Stimulated activated naive B cell treated with anti-CD40 and anti-IgM and Interleukin-4, amounts not matched to agents 10 μg/mL and 1 μg/mL and 100 μg/mL, for 72 hours (primary cell): ENCODE measurements at places on chromosomes 5 and 9.

DNA sequence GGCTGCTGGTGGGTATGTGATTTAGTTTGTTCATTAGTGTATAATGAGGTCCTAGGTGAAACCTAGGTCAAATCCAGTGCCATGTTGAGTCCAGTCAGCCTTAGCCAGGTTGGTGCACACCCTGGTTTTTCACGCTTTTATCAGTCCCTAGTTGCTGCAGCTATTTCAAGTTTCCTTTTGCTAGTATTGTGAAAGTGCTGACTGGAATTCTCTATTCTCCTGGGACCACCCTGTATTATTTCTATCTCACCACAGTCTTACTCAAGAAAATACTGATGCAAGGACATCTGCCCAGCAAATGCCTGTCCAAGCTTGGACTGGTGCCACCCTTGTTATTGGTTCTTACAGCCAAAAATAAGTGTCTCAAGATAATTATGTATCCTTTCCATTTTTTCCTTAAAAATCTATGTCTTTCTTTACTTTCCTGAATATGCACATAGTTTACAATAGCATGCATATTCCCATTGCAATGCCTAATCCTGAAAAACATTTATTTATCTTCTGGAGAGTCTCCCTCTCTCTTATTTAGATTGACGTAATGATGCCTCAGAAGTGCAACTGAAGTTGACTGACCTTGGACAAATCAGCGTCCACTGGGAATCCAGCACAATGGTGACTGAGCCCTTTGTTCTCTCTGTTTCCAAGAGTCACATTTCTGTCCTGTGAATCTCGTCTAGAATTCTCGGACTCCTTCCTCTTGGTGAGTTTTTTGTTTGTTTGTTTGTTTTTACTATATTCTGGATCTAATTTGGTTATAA, 1075.0 kb downstream of the CDH9 start:
- no peaks in the 10 kb centered on the region for H3K36me3 ChIP-seq
- DNase-seq, result no peak
- H3K27ac ChIP-seq, result no peak overlapping the region
- no peak overlapping the region for H3K4me3 ChIP-seq

- H3K36me3 ChIP-seq, result peaks cover 20% of the 10 kb centered on the region
- no peak overlapping the region for H3K27ac ChIP-seq
- no peak for DNase-seq
- H3K4me3 ChIP-seq, result no peak overlapping the region
Observed at GRCh38 chr5:179749857-179750508, 17.4 kb downstream of the MAML1 start.

DNA sequence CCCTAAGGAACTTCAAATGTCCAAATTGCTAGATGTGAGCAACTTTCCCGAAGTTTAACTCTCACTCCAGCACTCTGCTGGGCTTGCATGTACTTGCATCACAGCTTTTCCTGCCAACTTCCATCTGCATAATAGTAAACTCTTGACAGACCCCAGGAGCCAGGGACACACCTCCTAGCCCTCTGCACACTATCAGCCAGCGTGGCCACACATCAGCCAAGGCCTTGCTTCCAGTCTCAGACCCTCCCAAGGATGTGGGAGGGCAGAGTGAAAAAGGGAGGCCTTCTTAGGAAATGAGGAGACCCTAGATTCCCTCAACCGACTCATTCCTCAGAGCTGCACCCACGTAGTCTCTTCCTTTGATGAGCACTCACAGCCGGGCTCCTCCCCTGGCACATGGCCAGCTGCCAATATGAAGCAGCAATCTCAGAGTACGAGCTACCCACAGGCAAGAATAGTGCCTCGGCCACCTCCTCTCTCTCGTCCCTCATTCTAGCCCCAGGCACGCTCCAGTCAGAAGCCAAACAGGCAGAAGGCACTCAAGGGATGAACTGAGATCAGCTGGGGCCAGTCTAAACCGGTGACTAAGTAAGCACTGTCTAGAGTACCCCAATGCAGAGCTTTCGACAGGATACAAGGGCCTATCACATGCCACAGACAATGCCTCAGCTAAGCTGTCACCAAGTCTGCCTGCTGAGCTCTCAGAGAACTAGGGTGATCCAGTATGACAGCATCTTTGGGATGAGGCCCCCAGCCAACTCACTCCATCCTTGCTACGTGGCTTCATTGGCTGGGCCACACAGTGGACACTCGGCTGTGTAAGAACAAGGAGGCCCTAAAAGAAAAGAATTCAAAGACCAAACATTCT, 2.3 kb downstream of the P4HA2 start:
- no peak overlapping the region for H3K4me3 ChIP-seq
- H3K36me3 ChIP-seq, result no peaks in the 10 kb centered on the region
- peaks cover 47% of the 10 kb centered on the region for H3K4me1 ChIP-seq
- no peak overlapping the region for H3K27ac ChIP-seq

DNA sequence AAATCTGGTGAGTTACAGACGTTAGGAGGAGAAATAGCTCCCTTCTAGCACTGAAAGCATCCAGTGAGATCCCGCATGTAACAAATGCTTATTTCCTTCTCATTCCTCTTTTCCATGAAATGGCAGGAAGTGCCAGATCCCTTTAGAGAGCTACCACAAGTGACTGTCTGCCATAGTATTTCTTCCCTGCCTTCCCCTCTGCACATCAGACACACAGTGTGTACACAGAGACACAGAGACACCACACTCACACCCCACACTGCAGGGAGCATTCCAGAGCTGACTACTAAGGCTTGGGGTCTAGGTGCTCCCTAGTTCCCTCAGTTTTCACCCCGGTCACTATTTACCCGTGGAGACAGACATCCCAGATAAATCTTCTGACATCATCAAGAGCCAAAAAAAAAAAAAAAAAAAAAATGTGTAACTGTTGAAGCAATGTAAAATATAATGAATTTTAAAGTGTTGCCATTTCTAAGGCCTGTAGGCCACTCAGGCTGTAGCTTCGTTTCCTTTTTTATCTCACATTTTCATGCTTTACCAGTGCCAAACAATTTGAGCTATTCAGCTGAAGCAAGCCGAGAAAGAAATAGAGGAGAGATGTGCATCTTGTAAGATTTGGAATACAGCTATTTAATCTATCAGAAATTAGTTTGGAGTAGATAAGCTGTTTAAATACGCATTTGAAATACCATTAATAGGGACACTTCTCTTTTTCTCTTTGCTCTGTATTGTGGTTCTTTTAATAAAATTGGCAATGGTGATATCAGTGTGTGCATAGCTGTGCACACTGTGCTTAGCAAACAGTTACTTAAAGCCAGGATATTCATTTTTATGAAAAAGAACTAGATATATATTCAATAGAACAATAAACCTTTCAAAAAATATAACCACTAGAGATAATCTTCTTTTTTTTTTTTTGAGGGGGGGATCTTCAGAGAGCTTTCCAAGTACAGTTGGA, 405.5 kb downstream of the PDE4D start:
- peaks cover 14% of the 10 kb centered on the region for H3K4me1 ChIP-seq
- no peak for DNase-seq
- H3K36me3 ChIP-seq, result no peaks in the 10 kb centered on the region
- no peaks in the 10 kb centered on the region for H3K27me3 ChIP-seq

GRCh38 chr9:114388764-114389375, 1.1 kb upstream of the AKNA start:
- peaks cover 71% of the 10 kb centered on the region for H3K36me3 ChIP-seq
- H3K27me3 ChIP-seq, result no peaks in the 10 kb centered on the region
- no peak for DNase-seq

- peaks cover 45% of the 10 kb centered on the region for H3K36me3 ChIP-seq
- H3K27ac ChIP-seq, result no peak overlapping the region
- H3K4me3 ChIP-seq, result no peak overlapping the region
- H3K4me1 ChIP-seq, result peaks cover 4% of the 10 kb centered on the region
- no peaks in the 10 kb centered on the region for H3K27me3 ChIP-seq
Observed at GRCh38 chr5:138946831-138947560, 71.9 kb upstream of the LRRTM2 start.

DNA sequence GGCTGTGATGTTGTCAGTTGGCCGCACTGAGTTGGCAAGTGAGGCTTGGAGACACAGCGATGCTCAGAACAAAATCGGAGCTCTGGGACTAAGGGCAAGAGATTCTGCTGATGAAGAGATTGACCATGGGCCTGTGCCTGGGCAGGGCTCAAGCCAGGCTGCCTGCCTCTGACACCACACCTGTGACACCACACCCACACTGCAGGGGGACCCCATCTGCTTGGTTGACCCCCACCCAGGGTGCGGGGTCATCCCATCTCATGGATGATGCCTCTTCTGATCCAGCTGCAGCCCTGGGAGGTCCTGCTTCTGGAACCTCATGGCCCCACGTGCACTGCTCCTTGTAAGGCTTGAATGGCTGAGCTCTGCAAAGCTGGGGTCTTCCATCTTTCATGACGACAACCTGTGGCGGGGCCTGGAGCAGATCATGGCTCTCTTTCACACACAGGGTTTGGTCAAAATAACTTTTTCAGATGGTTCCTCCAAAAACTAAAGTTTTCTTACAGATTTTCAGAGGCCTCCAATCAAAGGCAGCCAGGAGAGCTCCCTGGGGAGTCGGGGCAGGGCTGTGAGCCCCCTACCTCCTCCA, 185.2 kb downstream of the GADD45G start:
- H3K36me3 ChIP-seq, result no peaks in the 10 kb centered on the region
- no peak overlapping the region for H3K4me3 ChIP-seq
- peaks cover 7% of the 10 kb centered on the region for H3K4me1 ChIP-seq
- no peak for DNase-seq
- H3K27me3 ChIP-seq, result no peaks in the 10 kb centered on the region

DNA sequence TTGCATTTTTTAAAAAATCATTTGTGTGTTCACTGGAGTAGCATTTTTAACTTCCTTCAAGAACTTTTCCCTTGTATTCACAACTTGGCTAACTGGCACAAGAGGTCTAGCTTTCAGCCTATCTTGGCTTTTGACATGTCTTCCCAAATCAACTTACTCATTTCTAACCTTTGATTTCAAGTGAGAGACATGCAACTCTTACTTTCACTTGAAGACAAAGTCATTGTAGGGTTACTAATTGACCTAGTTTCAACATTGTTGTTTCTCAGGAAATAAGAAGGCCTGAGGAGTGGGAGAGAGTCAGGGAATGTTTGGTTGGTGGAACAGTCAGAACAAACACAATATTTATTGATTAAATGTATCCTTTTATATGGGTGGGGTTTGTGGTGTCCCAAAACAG, 95.0 kb upstream of the C9orf72 start:
- no peaks in the 10 kb centered on the region for H3K27me3 ChIP-seq
- no peak overlapping the region for H3K4me3 ChIP-seq
- no peak overlapping the region for H3K27ac ChIP-seq
- no peaks in the 10 kb centered on the region for H3K4me1 ChIP-seq
- no peaks in the 10 kb centered on the region for H3K36me3 ChIP-seq
- DNase-seq, result no peak

DNA sequence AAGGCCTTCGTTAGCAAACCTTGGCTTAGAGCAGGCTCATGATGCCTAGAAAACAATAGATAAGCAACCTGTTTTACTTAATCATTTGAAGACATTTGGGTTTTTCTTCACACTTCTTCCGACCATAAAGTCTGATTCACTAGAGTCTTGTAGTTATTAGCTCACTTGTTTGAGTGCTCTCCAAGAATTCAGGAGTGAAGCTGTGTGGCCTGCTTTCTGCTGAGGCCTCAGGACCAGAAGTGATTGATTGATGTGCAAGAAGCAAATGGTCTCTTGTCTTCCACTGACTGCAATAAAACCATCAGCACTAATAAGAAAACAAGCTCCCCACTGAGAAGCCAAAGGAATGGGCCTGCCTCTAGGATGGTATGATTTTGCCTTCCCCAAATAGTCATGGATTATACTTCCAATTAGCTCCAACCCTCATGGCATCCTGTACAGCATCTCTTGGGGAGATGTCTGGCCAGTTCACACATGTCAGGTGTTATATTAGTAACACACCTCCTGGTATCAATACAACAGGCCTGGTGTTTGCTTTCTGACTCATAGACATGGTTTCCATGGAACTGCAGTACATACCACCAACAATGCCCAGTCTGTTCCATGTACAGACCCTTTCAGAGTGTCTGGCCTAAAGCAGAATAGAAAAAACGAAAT, 317.6 kb downstream of the CWC27 start:
- no peak overlapping the region for H3K27ac ChIP-seq
- no peaks in the 10 kb centered on the region for H3K4me1 ChIP-seq
- no peak for DNase-seq
- H3K27me3 ChIP-seq, result peaks cover 6% of the 10 kb centered on the region

DNA sequence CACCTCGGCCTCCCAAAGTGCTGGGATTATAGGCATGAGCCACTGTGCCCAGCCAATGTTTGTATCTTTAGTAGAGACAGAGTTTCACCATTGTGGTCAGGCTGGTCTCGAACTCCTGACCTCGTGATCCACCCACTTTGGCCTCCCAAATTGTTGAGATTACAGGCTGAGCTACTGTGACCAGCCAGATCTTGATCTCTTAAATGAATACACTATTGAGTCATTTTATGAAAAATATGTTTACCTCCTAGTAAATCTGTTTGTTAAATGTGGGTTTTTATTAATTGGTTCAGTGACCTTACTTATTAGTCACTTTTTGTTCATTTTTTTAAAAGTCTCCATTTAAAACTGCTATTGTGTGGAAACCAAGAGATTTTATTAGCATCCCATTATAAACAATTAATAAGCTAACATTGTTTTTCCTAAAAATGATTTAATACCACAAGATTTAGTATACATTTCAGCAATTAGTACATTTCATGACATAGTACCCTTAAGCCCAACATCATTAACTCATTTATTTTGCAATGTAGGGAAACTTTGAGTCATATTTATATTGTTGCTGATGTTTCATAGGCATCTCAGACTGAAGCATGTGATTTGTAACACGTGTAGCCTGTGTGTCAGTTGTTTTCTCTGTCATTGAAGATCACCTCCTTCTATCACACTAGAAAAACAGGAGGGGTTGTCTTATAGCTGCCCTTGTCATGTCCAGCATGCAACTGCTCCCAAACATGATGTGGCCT, 261.2 kb downstream of the TAF11L14 start:
- H3K36me3 ChIP-seq, result no peaks in the 10 kb centered on the region
- no peak overlapping the region for H3K4me3 ChIP-seq

DNA sequence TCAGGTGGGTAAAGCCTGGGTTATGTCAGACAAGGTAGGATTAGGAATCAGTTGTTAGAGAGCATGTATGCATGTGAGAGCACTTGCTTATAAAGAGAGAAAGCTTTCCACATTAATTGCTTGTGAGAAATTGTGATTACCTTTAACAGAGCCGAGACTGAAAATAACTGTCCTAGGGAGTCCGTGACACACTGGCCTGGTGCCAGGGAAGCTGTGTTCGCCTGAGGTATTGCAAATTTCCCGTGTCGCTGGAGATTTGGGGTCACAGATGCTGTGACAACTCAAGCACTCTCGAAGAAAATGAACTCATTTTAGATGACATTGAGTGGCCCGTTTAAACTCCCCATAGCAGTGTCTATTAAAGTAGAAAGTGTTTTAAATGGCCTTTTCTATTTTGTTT, 9.6 kb downstream of the SLC1A1 start:
- peaks cover 19% of the 10 kb centered on the region for H3K27me3 ChIP-seq
- DNase-seq, result no peak
- no peaks in the 10 kb centered on the region for H3K4me1 ChIP-seq
- H3K4me3 ChIP-seq, result no peak overlapping the region

GRCh38 chr5:155313518-155313917, 300.0 kb downstream of the KIF4B start:
- H3K4me3 ChIP-seq, result no peak overlapping the region
- no peaks in the 10 kb centered on the region for H3K27me3 ChIP-seq
- no peaks in the 10 kb centered on the region for H3K36me3 ChIP-seq
- no peaks in the 10 kb centered on the region for H3K4me1 ChIP-seq
- H3K27ac ChIP-seq, result no peak overlapping the region
- no peak for DNase-seq
